ENCODE measurements at places on chromosomes 1 and 21.

DNA sequence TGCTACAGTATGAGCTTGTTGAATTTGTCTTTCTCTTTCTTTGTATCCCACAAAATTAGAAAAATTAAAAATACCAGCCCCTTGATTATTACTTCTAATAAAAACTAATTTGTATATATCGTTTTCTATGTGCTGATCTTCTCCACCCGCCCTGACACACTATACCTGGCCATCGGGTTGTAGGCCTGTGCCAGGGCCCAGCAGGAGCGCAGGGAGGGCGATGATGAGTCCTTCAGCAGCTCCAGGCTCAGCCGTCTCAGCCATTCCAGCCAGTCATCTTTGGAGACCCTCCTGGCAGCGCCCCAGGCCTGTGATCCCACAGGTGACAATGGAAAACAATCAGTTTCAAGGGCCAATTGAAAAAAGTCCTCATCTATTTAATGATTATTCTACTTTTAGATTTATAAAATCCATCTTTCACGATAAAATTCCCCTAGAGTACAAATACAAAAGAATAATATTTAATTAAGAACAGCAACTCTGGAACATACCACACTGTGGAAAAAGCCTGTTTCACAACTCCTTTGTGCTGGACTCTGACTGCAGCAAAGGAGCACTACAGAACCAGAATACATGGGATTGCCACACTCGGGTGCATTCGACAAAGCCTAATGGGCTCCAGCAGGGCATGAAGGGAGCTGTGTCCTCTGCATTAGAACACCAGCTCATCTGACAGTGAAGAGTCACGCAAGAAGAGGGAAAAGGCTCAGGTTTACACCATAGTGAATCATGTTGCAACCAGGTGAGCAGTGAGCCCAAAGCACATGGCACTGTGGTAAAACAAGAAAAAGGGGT lies 15.4 kb downstream of the ANGPTL7 start:
- no peak for DNase-seq

GRCh38 chr1:201096041-201096461 lies 16.2 kb downstream of the CACNA1S start:
- no peak for DNase-seq

DNA sequence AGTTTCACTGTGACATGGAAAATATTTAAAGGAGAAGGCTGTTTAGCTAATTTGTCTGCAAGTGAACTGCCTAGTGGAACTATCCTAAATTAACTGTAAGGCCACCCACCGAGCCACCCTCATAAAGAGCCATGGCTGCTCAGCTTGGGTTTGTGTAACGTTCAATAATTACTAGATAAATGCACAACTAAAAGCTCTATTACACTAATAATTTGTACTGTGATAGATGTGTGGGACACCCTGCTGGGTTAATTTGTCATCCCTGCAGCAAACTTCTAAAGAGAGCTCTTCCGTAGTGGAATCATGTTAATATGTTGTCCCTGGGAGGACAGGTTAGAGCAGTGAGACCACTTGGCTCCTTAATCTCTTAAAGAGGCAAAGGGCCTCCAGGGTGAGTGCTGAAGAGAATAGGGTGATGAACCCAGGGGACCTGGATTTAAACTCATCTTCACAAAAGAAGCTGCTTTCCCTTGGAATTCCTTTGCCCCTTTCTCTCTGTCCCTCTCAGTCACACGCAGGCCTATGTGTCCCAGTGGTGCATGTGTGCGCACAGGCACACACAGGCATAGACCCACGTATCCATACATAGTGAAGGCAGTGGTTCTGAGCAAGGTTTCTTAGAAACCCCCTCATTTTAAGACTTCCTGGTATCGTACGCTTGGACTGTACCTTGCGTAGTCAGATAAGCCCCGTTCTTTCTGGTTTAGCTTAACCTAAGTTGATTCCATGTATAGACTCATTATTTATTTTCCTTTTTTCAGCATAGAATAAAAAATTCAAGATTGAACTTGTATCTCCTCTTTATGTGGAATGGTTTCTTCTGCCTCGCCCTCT lies 310.3 kb downstream of the NFIA start:
- no peak for DNase-seq

DNA sequence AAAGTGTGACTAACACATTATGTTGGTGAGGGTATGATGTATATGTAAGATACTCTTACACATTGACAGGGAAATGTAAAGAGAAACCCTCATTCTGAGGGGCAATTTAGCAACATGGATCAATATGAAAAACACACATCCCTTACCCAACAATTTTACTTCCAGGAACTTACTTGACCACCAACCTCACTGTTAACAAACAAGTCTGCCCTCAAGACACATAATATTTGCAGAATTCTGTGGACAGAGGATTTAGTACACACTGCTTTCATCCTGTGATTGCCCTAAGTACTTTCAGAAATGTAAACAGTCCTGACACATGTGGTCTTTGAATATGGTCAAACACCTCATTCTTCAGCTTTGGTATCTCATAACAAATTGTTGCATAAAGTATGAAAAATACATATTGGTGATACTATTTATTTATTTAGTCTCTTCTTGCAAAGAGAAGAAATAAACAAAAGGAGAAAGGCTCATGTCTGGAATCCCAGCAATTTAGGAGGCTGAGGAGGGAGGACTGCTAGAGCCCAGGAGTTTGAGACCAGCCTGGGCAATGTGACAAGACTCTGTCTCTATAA lies 6.9 kb downstream of the USP48 start:
- DNase-seq, result no peak

GRCh38 chr1:111599781-111600693 lies 19.6 kb upstream of the RAP1A start:
- DNase-seq, result no peak
